ENCODE measurements at places on chromosomes 16 and 17.
A peak's percentile ranks its signal among the peaks of the same experiment; 100 is the strongest.

GRCh38 chr16:6149031-6149430 lies 1051.4 kb upstream of the EEF2KMT start:
- DNase-seq: no peak

DNA sequence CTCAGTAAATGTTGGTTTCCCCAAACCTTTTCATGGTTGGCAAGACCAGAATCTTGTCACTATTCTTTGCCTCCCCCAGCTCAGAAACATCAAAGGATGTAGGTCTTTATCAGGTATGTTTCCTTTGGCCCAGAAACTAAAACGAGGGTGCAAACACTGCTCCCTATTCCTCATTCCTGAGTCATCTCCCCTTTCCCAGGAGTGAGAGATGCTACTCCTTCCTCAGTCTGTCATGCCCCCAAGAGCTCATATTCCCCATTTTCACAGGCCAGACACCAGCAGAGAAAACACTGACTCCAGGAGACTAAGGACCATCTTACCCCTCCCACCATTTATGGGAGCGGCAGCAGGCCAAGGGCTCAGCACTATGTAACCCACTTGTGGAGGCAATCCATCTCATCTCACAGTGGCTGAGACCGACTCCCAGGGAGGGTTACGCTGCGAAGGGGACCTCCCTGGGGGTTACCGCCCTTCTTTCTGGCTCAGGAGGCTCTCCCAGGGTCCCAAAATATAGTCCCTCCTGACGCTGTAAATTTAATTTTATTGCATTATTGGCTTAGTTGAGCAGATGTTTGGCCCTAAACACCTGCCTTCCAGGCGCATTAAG lies 1.5 kb downstream of the GEMIN4 start:
- DNase-seq: peak; percentile 76

GRCh38 chr16:48862087-48862532 lies 252.1 kb upstream of the N4BP1 start:
- no peak for DNase-seq

- DNase-seq: no peak
Observed at GRCh38 chr17:32903774-32904673, 23.9 kb upstream of the TMEM98 start.

DNA sequence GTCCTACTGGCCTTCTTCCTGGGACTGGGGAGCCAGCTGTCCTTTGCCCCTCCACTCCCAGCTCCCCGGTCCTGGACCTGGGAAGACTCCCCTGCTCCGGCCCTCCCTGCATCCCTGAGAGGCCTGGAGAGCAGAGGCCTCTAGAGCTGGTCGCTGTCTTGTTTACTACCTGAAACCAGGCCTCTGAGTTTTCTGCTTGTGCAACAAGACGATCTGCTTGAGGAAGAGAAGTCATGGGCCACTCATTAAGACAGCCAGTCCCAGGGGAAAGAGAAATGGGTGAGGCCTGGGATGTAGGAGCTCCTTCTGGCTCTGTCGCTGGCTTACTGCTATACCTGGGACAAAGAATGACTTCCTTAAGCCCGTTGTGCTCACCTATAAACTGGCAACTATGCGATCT lies 29.8 kb upstream of the GPRC5C start:
- no peak for DNase-seq

GRCh38 chr17:51674579-51675255 lies 414.4 kb downstream of the UTP18 start:
- no peak for DNase-seq

GRCh38 chr16:17235147-17235815 lies 235.5 kb downstream of the XYLT1 start:
- DNase-seq: no peak

- no peak for DNase-seq
Observed at GRCh38 chr17:57628421-57628820, 116.7 kb downstream of the CCDC182 start.

DNA sequence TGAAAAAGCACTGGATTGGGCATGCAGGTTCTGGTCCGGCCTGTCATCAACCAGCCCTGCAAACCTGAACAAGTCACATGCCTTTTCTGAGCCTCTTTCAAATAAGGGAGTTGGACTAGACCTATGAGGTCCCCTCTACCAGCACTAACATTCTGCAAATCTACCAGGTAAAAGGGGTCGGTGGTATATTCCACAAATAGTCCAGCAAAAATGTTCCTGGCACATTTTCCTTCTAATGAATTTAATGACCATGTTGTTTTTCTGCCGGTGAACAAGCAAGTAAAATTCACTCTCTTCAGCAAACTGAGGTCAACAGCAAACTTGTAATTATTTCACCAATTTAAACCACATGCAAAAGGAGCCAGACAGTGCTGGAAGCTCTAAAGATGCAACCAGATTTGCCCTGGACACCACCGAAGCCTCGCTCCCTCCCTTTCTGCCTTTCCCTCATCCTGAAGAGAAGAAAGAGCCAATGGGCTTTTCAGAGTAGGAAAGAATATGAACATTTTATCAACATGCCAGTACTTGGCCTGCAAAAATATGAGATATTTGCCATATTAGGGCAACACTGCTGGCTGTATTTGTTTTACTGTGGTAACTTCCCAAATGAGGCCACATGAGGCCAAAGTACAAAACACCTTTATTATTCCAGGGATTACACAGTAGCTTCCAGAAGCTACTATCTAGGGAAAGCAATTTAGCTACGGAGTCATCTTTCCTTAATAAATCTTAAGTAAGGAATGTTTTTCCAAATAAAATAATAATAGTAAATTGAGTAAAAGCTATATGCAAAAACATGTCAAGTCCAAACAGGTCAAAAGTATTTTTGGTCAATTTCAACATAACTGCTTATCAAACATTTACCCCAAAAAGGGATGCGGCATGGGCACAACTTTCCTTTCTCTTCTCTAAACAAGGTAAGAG lies 45.0 kb downstream of the USP31 start:
- no peak for DNase-seq

DNA sequence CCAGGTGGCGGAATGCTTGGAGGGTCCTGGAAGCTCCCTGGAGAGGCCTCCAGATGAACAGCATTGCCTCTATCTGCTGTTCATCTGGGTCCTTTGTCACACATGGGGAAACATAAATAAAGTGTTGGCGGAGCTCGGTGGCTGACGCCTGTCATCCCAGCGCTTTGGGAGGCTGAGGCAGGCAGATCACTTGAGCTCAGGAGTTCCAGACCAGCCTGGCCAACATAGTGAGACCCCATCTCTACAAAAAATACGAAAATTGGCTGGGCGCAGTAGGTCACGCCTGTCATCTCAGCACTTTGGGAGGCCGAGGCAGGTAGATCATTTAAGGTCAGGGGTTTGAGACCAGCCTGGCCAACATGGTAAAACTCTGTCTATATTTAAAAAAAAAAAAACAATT lies 2.2 kb downstream of the MYADML2 start:
- DNase-seq: no peak

DNA sequence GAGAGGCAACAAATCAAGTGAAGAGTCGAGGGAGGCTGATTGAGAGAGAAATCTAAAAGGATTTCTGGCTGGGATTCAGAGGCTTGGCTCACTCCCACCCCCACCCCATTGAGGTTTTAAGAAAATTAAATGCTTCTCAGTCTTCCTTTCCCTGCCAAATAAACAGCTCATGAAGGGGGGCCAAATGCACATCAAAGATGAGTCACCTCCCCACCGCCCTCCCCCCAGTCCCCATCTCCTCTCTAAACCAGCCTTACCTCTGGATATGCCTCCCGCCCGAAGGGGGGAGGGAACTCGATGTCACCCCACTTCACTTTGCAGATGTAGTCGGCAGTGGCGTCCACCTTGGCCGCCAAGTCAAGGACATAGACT lies 11.6 kb downstream of the ACLY start:
- DNase-seq: peak; percentile 99

DNA sequence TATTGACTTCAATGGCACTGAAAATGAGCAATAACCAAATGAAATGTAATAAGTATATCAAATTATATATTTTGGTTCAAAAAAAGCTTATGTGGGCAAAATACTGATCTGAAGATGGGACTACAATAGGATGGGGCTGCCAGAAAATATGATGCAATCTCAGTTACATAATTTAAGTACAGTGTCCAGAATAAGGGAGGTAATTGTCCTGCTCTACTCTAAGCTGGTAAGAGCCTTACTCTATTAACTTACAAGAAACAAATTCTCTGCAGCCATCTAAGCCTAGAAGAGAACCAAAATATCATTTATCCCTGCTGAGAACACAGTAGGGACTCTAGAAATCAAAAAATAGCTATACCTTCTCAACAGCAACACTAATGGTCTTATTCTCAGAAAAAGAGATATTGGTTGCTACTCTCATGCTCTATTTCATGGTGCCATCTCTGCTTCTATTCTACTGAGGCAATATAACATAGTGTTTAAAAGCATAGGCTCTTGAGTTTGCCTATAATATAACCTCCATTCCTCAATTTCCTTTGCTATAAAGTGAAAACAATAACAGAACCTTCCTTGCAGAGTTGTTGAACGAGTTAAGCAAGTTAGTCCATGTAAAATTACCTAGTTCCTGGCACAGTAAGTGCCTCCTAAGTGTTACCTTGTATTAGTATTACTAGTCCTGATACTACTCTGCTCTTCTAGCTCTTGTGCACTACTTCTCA lies 19.9 kb downstream of the NQO1 start:
- DNase-seq: no peak

GRCh38 chr16:71425746-71426068 lies 16.1 kb downstream of the TLE7 start:
- no peak for DNase-seq

- DNase-seq: no peak
Observed at GRCh38 chr16:84537491-84538151, 33.2 kb upstream of the MEAK7 start.

GRCh38 chr17:29827179-29827578 lies 102.8 kb downstream of the SSH2 start:
- DNase-seq: no peak

DNA sequence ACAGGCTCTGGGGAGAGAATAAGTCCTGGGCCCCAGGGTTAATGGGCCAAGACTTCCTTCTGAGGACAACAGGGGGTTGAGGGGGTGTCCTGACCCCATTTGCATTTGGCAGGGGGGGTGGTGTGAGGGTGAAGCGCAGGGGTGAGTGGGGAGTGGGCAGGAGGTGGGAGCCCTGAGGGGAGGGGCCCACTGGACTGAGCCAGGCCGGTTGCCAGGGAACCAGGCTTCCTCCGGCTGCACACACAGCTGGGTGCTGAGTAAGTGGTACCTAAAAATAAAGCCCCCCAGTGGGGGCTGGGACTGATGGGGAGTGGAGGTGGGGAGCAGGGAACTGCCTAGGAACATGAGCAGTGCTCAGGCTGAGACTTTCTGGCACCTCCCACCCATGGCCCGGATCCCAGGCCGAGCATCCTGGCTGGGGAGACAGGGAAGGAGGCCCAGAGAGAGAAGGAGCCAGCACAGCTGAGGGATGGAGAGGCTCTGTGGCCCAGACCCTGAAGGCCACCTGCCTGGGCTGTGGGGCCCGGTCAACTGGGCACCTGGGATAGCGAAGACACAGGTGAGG lies 7.5 kb upstream of the RASD1 start:
- peak; percentile 9 for DNase-seq
